Panc1 (cell line): ENCODE measurements at places on chromosomes 5 and 9. TPM values are rescaled to one million over a fixed set of nuclear protein-coding genes. Genes with fewer than 3 reads are reported as not detected.

DNA sequence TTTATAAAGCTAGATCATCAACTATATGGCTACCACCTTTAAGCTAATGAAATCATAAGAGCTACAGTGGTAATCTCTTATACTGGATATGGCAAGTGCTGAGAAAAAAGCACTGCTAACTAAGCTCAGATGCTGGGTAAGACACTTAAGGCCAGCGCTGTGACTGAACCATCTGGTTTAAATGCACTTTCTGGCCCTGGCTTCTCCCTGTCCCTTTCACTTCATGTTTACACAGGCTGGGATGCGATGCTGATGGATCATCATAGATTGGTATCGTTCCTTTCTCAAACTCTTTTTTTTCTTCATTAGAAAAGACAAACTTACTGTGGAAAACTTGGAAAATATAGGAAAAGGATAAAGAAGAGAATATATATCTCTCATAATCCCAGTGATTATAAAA lies 52.3 kb downstream of the KIF24 start:
- no peak for DNase-seq
- H3K27ac ChIP-seq, result no peak overlapping the region
- H3K27me3 ChIP-seq, result no peaks in the 10 kb centered on the region
- no peaks in the 10 kb centered on the region for H3K36me3 ChIP-seq

GRCh38 chr9:90290716-90291485 lies 351.7 kb downstream of the DIRAS2 start:
- no peak overlapping the region for H3K4me3 ChIP-seq
- DNase-seq, result no peak
- no peak overlapping the region for H3K27ac ChIP-seq
- H3K36me3 ChIP-seq, result no peaks in the 10 kb centered on the region

- H3K4me1 ChIP-seq, result no peaks in the 10 kb centered on the region
- H3K4me3 ChIP-seq, result no peak overlapping the region
Observed at GRCh38 chr9:13443346-13444244, 164.1 kb upstream of the MPDZ start.

GRCh38 chr9:89175828-89176261 lies 2.8 kb downstream of the SHC3 start:
- 0 out of 2 replicates have a peak overlapping the region, but pooled peaks have one; percentile 44 for H3K27ac ChIP-seq
- peak overlapping the region; percentile 40 for H3K4me3 ChIP-seq
- H3K27me3 ChIP-seq, result no peaks in the 10 kb centered on the region
- no peaks in the 10 kb centered on the region for H3K36me3 ChIP-seq
- no peak for DNase-seq

DNA sequence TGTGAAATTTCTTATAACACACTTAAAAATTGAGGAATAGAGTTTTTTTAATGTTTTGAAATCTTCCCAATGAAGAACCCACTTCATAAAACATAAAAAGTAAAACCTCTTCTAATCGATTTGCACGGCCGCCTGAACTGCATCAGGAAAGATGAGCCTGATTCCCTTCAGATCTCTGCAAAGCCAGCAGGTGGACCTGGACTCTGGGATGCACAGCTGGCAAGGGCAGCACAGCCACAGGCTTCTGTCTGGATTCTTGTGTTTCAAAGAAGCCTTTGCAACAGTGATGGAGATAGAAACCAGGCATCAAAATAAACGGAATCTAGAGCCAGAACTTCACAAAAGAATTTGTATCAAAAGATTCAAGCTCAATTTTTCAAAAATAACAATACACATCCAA lies 36.0 kb upstream of the SPATA31C2 start:
- H3K36me3 ChIP-seq, result no peaks in the 10 kb centered on the region
- H3K27me3 ChIP-seq, result no peaks in the 10 kb centered on the region
- no peaks in the 10 kb centered on the region; the same call in 1 of the 2 replicates for H3K4me1 ChIP-seq
- H3K27ac ChIP-seq, result no peak overlapping the region

GRCh38 chr9:130444565-130445221 lies at the start of gene ASS1:
TSS of gene ASS1 (plus strand) at chr9:130444961. CDS start at chr9:130452229, 7,268 bp downstream.
- peak within 1 kb of the TSS; percentile 61 for H3K4me3 ChIP-seq
- DNase-seq, result no peak
- H3K4me1 ChIP-seq, result peaks cover 15% of the 10 kb centered on the region
- H3K27ac ChIP-seq, result peak within 1 kb of the TSS; percentile 44; the same call in 1 of the 2 replicates
- H3K36me3 ChIP-seq, result no peaks in the 10 kb centered on the region
- no peaks in the 10 kb centered on the region for H3K27me3 ChIP-seq

DNA sequence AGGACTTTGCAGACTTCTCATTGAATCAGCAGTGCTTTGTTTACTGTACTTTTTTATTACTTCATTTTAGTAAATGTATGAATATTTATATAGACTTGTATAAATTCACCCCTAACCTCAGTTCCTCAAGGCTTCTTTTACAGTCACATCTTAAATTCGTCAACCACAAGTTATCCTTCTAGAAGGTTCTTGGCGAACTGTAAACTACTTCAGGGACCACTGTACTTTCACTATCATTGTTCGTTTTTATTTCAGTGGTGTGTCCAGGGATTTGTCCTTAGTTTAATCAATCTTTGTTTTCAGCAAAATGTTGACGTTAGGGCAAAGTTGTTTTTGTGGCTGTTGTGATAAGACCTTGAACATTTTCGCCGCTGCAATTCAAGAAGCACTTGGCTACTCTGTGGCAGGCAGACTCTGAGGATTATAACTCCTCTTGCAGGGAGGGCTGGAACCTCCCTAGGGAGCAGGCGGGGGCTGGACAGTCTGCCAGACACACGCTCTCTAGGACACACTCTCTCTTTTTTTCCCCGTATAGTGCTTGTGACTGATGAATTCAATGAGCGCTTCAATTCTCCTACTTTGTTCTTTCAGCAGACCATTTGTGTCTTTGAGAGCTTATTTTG lies 252.8 kb downstream of the FBXL7 start:
- H3K4me1 ChIP-seq, result no peaks in the 10 kb centered on the region
- DNase-seq, result no peak
- H3K4me3 ChIP-seq, result no peak overlapping the region
- H3K27me3 ChIP-seq, result no peaks in the 10 kb centered on the region

DNA sequence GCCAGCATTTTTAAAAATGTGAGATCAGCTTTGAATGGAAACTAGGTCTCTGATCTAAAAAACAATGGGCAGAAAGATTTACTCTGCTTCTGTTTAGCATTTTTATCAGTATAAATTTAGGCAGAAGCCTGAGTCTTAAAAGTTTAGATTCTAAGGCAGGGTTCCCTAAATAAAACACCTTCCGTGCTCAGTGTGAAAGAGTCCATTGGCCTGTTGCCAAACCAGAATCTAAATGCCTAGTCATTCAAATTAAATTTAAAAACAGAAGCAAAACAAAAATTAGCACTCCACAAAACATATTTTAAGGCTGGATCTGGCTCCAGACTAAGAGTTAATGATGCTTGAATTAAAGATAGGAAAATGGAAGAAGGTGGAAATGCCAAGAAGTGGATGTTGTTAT lies 4.5 kb downstream of the TYRP1 start:
- no peaks in the 10 kb centered on the region for H3K4me1 ChIP-seq
- H3K27me3 ChIP-seq, result no peaks in the 10 kb centered on the region
- no peak overlapping the region for H3K4me3 ChIP-seq
- no peak for DNase-seq

GRCh38 chr9:125655066-125655633 lies 51.9 kb downstream of the MAPKAP1 start:
- H3K4me1 ChIP-seq, result no peaks in the 10 kb centered on the region; the same call in 1 of the 2 replicates
- H3K27me3 ChIP-seq, result no peaks in the 10 kb centered on the region
- no peaks in the 10 kb centered on the region for H3K36me3 ChIP-seq
- no peak overlapping the region for H3K27ac ChIP-seq
- no peak overlapping the region for H3K4me3 ChIP-seq

- no peak overlapping the region for H3K4me3 ChIP-seq
- H3K27me3 ChIP-seq, result no peaks in the 10 kb centered on the region
- no peak overlapping the region for H3K27ac ChIP-seq
- no peaks in the 10 kb centered on the region for H3K36me3 ChIP-seq
- H3K4me1 ChIP-seq, result no peaks in the 10 kb centered on the region
- DNase-seq, result no peak
Observed at GRCh38 chr5:146828385-146828784, 50.2 kb downstream of the PPP2R2B start.

DNA sequence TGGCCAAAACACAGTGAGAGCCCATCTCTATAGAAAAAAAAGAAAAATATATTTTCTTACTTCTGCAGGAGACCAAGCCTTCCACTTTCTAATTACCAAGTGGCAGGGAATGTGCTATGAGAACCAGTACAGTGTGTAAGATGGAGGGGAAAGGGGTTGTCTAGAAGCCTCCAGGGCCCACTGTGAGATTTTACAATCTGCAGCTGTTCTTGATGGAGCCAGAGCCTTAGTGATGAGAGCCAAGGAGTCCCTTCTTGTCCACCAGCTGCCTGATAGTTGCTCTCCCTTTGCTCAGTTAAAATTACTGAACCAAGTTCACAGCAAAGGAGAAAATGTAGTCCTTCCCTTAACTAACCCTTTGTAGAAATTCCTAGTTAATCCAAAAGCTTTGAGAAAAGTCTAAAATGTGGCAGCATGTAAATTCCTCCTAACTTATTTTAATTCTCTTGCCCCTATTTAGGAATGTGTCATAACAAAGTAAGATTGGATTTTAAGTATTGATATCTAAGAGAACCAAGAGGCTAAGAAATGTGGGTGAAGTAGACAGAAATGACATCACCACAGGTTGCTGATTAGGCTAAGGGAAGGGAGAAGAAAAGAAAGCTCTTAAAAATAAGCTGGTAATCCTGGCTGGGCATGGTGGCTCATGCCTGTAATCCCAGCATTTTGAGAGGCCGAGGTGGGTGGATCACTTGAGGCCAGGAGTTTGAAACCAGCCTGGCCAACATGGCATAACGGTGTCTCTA lies 19.3 kb downstream of the SRP19 start:
- no peak overlapping the region for H3K4me3 ChIP-seq
- H3K36me3 ChIP-seq, result peaks cover 7% of the 10 kb centered on the region
- DNase-seq, result no peak
- H3K27ac ChIP-seq, result no peak overlapping the region
- H3K27me3 ChIP-seq, result no peaks in the 10 kb centered on the region

- no peaks in the 10 kb centered on the region for H3K27me3 ChIP-seq
- no peaks in the 10 kb centered on the region for H3K4me1 ChIP-seq
- no peak for DNase-seq
- no peak overlapping the region for H3K27ac ChIP-seq
- H3K4me3 ChIP-seq, result no peak overlapping the region
Observed at GRCh38 chr5:53994148-53994547, 316.2 kb downstream of the ARL15 start.

DNA sequence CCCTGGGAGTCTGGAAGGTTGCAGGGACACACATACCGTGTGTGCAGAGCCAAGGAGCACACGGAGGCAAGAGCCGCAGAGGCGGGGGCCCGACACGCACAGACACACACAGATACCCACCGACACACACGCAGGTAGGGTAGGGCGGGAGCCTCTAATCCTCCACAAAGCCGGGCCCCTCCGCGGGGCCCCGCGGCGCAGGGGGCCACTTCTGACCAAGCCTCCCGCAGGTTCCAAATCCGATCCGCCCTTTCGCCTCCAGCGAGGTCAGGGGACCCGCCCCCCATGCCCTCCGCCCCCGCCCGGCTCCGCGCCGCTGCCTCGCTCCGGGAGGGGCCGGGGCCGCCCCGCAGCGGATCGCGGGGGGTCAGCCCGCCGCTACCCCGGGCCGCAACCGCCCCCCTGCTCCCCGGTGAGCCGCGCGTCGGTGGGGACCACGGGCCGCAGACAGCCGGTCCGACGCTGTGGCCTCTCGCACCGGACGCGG lies 1.4 kb upstream of the LMX1B start:
- no peaks in the 10 kb centered on the region for H3K36me3 ChIP-seq
- no peak overlapping the region for H3K27ac ChIP-seq
- H3K4me1 ChIP-seq, result no peaks in the 10 kb centered on the region

- H3K27me3 ChIP-seq, result peaks cover 23% of the 10 kb centered on the region
- H3K36me3 ChIP-seq, result no peaks in the 10 kb centered on the region
- no peak overlapping the region for H3K27ac ChIP-seq
- no peaks in the 10 kb centered on the region for H3K4me1 ChIP-seq
- DNase-seq, result no peak
Observed at GRCh38 chr5:56696900-56697299, 118.4 kb upstream of the MAP3K1 start.

DNA sequence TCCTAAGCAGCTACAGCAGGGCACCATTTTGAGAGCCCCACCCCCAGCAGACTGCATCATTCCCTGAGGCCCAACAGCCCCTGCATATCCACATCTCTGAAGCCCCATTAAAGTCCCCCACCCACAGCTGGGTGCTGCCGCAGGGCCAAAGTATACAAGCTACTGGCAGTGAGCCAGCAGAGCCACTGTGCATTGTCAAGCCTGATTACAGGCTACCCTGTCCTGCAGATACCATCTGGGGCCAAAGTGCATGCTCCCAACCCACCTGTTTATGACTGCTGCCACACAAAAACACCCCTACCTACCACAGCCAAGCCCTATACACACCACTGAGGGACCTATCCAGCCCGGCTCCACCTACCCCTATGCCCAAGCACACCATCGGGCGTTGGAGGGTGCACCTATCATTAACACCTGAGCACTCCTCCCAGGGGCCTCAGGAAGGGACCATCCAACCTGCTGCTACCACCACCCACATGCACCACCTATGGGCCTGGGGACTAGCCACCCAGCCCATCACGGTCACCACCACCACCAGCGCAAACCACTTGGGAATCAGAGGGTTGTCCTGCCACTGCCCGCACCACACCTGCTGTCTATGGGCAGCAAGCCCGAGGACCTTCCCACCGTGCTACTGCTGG lies 105.0 kb downstream of the PLPP1 start:
- H3K36me3 ChIP-seq, result peaks cover 12% of the 10 kb centered on the region
- H3K27ac ChIP-seq, result no peak overlapping the region
- no peaks in the 10 kb centered on the region for H3K27me3 ChIP-seq
- DNase-seq, result no peak
- H3K4me3 ChIP-seq, result no peak overlapping the region

GRCh38 chr5:15233566-15233965 lies 266.4 kb upstream of the FBXL7 start:
- no peak overlapping the region for H3K27ac ChIP-seq
- H3K36me3 ChIP-seq, result no peaks in the 10 kb centered on the region
- no peak overlapping the region for H3K4me3 ChIP-seq
- no peaks in the 10 kb centered on the region for H3K27me3 ChIP-seq
- no peaks in the 10 kb centered on the region for H3K4me1 ChIP-seq

DNA sequence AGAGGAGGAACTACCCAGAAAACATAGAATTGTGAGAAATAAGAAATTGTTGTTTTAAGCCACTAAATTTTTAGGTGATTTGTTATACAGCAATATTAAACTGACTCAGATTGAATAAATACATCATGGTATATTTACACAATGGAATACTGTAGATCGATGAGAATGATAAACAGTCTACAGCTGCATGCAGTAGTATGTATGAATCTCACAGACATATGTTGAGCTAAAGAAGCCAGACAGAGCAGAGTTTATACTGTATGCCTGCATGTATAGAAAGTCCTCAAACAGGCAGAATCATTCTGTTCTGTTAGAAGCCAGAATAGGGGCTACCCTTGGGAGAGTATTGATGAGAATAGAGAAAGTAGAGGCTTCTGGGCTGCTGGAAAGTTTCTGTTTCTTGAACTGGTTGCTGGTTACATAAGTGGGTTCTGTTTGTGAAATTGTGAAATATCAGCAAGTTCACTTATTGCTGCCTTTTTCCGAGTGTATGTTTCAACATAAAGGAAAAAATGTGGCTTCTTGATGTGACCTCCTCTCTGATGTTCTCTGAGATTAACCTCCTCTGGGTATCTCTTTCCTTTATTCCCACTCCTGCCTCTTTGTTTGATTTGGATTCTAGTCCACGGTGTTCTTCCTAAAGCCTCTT lies 9.6 kb downstream of the KIAA1958 start:
- peaks cover 8% of the 10 kb centered on the region for H3K4me1 ChIP-seq
- no peaks in the 10 kb centered on the region for H3K27me3 ChIP-seq

Gene IL3
- not detected for total RNA-seq

Gene LECT2
- not detected for total RNA-seq

Gene FXN
- total RNA-seq, result 17.8 TPM

Gene LCN15
- total RNA-seq, result 0.05 TPM

Gene RALGPS1
- total RNA-seq, result 7.2 TPM

Gene CYSTM1
- total RNA-seq, result 126 TPM

Gene LRRC70
- 0.13 TPM for total RNA-seq

Gene TBC1D9B
- 131 TPM for total RNA-seq

Gene NIM1K
- total RNA-seq, result 0.59 TPM

Gene INSL4
- not detected for total RNA-seq
